ENCODE measurements at places on chromosomes 3 and 15.

- DNase-seq, result peak; percentile 81
Observed at GRCh38 chr15:90362936-90363212, 10.8 kb downstream of the ZNF774 start.

- no peak for DNase-seq
Observed at GRCh38 chr3:170778240-170779217, 91.5 kb downstream of the RPL22L1 start.

- DNase-seq, result peak; percentile 40
Observed at GRCh38 chr15:98983334-98983733, 24.3 kb downstream of the PGPEP1L start.

DNA sequence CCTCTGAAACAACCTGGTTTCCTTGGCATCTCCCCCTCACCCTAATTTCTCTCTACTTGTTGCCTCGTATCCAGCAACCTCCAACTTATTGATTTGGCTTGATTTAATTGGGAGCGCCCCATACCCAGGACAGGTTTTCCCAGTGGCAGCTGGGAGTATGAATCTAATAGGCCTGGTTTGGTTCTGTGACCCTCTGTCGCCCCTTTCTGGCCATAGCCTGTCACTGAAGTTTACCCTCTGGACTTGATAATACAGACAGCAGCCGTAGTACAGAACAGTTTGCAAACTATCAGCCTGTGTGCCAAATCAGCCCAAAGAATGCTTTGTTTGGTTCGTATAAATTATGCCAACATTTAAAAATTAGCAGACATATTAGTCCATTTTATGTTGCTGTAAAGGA is 525.1 kb upstream of the GOLIM4 start:
- peak; percentile 13 for DNase-seq

DNA sequence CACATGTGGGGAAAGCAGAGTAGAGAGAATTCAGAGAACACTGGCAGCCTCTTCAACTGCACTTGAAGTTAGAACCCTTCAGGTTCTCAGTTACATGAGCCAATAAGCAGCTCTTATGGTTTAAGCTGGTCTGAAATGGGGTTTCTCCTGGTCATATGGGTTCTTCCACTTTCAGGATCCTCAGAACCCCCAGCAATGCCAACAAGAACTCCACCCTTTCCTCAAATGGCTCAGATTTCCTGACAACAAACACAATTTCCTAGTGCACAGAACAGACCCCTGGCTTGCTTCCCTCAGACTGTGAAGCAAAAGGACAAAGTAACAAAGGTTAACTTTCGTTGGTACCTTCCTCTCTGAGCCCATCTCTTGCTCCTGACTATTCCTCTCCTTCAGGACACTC is 23.9 kb upstream of the FRMD4B start:
- peak; percentile 34 for DNase-seq

- DNase-seq, result no peak
Observed at GRCh38 chr3:46659285-46659684, 34.2 kb downstream of the ALS2CL start.

DNA sequence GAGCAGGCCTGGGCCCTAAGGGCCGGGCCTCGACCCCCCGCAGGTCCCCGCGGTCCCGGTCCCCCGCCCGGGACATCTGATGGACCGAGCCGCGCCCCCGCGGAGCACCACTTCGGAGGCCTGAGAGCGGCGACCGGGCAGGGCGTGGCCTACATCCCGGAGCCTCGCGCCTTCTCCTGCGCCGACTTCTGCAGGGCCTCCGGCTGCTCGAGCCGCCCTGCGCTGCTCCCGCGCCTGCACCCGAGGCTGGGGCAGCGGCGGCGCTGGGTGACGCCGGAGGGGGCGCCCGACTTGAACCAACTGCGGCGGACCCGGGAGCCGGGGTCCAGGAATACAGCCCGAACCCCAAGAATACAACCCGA is 14.9 kb upstream of the GP9 start:
- DNase-seq, result no peak

- DNase-seq, result no peak
Observed at GRCh38 chr3:62100282-62100989, 272.9 kb downstream of the FEZF2 start.

- peak; percentile 6 for DNase-seq
Observed at GRCh38 chr3:119885746-119886530, 104.0 kb downstream of the NR1I2 start.

GRCh38 chr3:15771444-15771843 is 26.3 kb downstream of the ANKRD28 start:
- DNase-seq, result no peak

DNA sequence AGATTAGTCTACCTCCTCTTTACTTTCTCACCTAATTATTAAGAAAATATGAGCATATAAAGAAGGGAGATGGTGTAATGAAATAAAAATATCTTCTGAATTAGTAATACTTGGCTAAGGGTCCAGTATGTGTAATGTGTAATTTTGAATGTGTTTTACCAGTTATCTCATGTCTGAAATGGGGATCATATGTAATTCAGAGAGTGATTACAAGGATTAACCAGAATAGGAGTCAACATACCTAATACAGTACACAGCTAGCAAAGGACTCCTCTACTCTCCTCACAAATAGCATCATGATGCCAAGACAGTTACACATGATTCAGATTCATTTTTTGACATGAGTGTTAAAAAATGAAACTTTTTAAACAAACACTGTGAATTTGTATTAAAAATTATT is 570.4 kb downstream of the SI start:
- no peak for DNase-seq

- DNase-seq, result no peak
Observed at GRCh38 chr3:70763894-70764293, 451.5 kb upstream of the MDFIC2 start.

DNA sequence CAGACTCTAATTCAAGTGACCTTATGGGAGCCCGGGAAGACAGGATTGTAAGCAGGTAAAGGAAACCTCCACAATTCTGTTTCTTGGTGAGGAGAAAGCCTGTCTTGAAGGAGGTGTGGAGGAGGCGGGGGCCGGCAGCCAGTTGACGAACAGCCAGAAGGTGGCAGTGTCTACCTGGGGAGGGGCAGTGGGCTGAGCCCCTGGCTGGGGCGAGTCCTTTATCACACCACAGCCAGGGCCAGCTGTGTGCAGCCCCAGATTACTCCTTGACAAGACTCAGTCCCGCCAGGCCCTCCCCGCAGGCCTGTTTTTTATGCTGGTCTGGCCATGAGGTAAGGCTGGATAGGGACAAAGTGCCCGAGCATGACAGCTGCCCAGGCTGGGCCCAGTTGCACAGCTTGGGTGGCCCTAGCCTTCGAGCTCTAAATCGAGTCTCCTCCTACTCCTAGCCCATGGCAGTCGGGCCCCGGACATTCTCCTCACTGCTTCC is 40.9 kb upstream of the IDH2 start:
- peak; percentile 53 for DNase-seq

DNA sequence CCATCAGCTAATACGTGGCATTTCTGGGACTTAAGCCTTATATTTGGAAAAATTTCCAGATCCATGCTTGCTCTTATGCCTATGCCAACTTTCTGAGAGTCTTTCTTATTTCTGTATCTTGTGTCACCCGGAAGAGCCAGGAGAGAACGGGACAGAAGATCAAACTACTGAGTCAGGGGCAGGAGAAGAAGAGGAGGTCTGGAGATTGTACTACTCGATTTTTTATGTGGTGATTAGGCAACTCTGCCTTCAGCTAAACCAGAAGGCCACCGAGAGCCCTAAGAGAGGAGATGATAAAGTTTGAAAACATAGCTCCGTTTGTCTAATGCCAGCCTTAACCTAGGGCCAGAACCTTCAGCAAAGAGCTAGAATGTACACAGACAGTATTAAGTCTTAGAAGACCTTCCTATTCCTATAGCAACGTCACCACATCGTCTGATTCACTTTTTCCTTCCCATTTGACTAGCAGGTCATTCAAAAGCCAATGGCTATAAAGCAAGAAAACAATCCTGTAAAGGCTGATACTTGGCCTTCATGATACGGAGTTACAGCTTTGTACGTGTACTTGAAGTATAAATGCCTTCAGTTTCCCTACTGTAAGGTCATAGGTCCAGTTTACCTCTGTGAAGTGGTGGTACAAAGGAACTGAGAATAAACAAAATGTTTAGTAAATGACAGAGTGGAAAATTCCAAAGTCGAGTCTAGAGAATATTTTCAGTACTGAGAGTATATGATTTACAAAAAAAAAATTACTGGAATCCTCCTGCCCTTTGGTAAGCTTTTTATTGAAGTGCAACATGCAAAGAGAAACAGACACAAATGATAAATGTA is 96.1 kb upstream of the ICE2 start:
- DNase-seq, result peak; percentile 16

DNA sequence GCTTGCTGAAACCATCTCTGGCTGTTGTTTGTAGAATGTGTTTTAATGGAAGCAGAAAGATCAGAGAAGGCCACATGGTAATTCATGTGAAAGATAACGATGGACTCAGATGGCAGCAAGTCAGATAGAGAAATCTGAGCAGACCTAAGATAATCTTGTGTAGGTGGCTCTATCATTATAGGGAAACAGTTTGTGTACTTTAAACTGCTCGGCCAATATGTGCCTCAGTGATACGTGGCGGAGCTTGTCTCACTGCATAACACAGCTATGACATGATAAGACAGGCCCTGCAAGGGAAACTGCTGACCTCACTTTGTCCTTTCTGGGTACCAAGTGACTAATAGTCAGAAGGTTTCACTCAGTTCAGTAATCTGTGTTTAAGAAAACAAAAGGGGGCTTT is 51.0 kb downstream of the MME start:
- DNase-seq, result no peak

DNA sequence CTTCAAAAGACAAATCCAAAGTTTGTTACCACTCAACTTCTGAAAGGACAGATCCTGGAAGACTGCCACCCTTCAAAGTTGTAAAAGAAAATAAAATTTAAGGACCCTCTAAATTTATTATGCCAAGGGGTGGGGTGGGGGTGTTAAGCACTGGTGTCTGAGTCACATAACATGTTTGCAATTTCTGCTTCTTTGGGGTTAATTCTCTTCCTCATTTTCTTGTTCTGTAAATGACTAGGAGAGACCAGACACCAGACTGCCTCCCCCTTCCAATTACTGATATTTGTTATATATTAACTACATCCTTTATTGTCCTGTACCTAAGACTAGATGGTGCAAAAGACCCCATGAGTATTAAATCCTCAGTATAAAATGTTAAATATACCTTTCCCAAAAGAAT is 242.8 kb downstream of the ZNF385D start:
- DNase-seq, result no peak

DNA sequence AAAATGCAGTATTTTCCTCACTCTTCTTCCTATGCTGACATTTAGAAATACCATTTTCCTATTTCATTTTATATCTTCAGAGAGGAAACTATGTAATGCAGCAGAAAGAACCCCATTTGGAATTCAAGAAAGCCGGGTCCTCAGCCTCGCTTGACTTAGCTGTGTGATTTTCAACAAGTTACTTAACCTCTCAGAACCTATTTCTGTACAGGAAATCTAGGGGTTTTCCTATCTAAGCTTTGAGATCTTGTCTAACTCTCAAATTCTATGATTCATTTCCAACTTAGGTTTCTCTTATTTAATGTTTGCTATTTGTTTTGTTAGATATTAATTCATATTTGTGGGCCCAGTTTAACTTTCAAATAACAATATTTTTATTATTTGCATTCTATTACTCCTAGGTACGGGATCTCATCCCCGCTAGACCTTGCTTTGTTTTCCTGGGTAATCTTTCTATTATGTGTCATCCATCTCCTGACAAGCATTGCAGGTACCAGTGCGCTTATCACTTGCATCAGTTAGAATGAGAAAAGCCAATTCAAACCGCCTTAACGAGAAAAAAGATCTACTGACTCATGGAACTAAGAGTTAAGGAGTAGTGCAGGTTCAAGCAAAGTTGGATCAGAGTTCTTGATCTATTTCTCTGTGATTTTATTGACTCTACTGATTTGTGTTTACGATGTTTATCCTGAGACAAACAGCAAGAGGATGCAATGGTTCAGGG is 70.6 kb upstream of the BHLHE40 start:
- DNase-seq, result no peak

DNA sequence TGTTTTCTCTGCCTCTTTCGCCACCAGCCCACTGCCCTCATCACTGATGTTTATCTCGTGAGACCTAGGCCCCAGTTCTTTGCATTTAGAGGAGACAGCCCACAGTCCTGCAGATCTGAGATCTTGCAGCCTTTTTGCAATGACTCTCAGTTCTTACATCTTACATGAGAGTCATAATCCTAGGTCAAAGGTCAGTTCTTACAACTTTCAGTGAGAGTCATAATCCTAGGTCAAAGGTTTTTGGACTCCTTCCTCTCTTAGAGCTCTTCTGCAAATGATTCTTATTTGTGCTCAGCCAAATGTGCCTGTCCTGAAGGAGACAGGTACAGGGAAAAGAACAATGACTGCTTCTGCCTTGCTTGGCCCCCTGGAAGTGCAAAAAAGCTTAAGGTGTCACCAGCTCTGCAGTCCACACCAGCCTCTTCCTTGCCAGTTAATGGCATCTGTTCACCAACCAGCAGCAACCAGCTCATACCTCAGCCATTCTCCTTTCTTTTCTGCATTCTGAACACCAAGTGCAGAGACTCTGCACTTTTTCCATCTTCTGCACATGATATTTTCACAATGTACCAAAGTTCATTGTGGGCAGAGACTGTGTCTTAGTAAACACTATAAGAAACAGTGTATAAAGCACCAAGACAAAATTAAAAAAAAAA is 67.1 kb downstream of the ABHD5 start:
- DNase-seq, result no peak

- DNase-seq, result no peak
Observed at GRCh38 chr15:42603978-42604377, 28.6 kb downstream of the STARD9 start.

GRCh38 chr15:96311256-96311955 is 19.1 kb upstream of the NR2F2 start:
- no peak for DNase-seq

- no peak for DNase-seq
Observed at GRCh38 chr15:75368689-75369239, 357 bp upstream of the MAN2C1 start.

DNA sequence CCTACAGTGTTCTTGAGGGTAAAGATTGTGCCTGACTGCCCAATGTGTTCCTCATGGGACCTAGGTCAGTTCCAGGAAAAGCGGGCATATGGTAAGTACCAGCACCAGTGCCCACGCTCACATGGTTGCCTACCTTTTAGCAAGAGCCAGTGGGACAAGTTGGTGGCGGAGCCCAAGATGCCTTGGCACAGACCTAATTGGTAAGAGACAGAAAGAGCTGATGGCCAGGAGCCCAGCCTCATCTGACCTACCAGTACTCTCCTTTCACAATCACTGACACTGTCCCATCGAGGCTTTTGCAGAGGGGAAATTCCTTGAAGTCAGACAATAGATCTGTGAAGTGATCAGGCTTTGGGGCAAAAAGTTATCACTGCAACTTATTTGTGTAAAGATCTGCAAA is 98.4 kb upstream of the BCL6 start:
- no peak for DNase-seq

GRCh38 chr15:49673861-49674260 is 53.0 kb downstream of the DTWD1 start:
- DNase-seq, result no peak

- peak; percentile 41 for DNase-seq
Observed at GRCh38 chr15:43253431-43254403, 13.0 kb downstream of the TGM5 start.

DNA sequence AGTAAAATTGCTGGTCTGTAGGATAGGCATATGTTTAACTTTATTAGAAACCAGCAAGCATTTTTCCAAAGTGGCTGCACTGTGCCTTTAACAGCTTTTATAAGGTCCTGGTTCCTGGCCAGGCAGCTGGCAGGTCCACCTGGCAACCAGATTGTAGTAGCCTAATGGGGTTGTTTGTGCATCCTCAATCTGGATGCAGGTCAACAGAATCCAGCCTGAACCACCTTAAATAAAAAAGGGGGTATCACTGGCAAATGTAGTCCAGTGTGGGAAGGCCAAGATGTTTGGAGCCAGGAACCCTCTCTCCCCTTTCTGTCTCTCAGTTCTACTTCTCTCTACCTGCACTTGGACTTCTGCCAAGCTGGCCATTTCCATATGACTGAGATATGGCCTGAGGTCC is 200.3 kb downstream of the ZNF621 start:
- DNase-seq, result no peak

Data from lung microvascular endothelial cell (primary cell).